ENCODE measurements at places on chromosomes 2 and 18.

DNA sequence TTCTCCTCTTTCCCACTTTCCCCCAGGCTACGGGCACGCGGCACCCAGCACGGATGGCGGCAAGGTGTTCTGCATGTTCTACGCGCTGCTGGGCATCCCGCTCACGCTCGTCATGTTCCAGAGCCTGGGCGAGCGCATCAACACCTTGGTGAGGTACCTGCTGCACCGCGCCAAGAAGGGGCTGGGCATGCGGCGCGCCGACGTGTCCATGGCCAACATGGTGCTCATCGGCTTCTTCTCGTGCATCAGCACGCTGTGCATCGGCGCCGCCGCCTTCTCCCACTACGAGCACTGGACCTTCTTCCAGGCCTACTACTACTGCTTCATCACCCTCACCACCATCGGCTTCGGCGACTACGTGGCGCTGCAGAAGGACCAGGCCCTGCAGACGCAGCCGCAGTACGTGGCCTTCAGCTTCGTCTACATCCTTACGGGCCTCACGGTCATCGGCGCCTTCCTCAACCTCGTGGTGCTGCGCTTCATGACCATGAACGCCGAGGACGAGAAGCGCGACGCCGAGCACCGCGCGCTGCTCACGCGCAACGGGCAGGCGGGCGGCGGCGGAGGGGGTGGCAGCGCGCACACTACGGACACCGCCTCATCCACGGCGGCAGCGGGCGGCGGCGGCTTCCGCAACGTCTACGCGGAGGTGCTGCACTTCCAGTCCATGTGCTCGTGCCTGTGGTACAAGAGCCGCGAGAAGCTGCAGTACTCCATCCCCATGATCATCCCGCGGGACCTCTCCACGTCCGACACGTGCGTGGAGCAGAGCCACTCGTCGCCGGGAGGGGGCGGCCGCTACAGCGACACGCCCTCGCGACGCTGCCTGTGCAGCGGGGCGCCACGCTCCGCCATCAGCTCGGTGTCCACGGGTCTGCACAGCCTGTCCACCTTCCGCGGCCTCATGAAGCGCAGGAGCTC lies 35.4 kb downstream of the KCNK3 start:
- H3K27me3 ChIP-seq: no peaks in the 10 kb centered on the region
- H3K27ac ChIP-seq: no peak overlapping the region
- H3K4me3 ChIP-seq: no peak overlapping the region

DNA sequence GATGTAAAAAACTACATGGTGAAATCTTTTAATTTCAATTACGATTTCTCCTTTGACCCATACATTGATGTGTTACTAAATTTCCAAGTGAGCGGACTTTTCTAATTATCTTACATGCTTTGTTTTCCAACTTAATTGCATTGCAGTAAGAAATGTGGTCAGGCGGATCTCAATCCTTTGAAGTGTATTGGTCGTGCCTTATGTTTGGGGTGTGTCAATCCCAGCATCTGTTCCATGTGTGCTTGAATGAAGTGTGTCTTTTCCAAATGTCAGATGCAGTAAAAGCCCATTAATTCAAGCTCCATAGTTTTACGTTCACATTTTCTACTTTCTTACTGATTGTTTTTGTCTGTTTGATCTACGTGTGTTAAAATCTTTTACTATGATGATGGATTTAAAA lies 113.1 kb downstream of the UXS1 start:
- H3K27ac ChIP-seq: no peak overlapping the region
- DNase-seq: no peak
- no peak overlapping the region for H3K4me3 ChIP-seq
- no peaks in the 10 kb centered on the region for H3K27me3 ChIP-seq

GRCh38 chr2:231348704-231349373 lies 46.7 kb upstream of the B3GNT7 start:
- no peaks in the 10 kb centered on the region for H3K4me1 ChIP-seq
- no peak overlapping the region for H3K27ac ChIP-seq
- no peaks in the 10 kb centered on the region for H3K36me3 ChIP-seq

- no peaks in the 10 kb centered on the region for H3K4me1 ChIP-seq
- H3K27ac ChIP-seq: no peak overlapping the region
- no peaks in the 10 kb centered on the region for H3K27me3 ChIP-seq
- no peaks in the 10 kb centered on the region for H3K36me3 ChIP-seq
- DNase-seq: no peak
- H3K4me3 ChIP-seq: no peak overlapping the region
These were observed 193.0 kb upstream of the THSD7B start for GRCh38 chr2:136572335-136572734.

DNA sequence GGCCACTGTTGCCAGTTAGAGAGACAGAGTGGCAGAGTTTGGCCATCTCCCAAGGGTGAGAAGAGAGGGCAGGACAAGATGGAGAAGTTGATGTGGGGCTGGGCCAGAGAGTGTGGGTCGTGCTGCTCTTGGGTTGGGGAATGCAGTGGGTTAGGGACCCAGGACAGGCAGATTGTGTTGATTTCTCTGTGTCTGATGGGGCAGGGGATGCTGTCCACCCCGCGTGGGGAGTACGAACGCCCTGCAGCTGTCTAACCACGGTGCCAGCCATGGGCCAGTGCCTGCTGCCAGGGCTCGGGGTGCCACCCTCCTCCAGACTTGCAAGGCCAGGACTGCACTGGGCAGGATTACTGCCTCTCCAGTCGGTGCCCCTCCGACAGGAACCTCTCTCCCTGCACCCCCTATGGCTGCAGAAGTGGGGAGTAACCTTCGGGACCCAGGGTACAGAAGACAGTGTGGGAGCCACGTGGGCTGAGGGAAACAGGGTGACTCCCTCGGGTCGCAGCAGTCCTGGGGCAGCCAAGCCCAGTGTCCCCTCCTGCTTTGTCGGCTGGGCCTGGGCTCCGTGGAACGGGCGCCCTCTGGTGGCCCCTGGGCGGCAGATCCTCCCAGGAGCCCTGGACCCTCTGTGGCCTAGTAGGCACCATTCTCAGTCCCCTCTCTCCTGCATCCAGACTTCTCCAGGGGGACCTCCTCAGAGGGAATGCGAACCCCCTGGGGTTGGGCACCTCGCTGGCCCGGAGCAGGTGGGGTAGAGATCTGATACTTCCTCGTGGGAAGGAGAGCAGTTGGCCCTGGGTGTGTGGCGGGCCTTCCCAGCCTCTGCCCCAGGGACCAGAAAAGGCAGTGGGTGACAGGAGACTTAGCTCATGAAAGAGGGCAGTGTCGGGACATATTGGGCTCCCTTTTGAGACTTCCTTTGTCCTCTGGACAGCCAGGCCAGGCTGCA lies 2.7 kb downstream of the GPC1 start:
- H3K4me3 ChIP-seq: no peak overlapping the region
- H3K36me3 ChIP-seq: no peaks in the 10 kb centered on the region
- H3K27me3 ChIP-seq: peaks cover 15% of the 10 kb centered on the region
- peak; percentile 80 for DNase-seq

DNA sequence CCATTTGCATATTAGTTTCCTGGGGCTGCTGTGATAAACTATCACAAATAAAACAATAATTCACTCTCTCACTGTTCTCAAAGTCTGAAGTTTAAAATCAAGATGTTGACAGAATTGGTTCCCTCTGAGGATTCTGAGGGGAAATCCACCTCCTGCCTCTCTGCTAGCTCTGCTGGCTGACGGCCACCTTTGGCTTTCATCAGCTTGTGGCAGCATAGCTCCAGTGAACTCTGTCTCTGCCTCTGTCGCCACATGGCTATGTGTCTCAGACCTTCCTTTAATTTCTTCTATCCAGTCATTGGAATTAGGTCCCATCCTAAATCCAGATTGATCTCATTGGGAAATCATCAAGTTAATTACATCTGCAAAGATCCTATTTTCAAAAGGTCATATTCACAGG lies 38.9 kb upstream of the TRIM43 start:
- H3K4me1 ChIP-seq: no peaks in the 10 kb centered on the region
- peak; percentile 23 for DNase-seq
- no peak overlapping the region for H3K4me3 ChIP-seq
- H3K36me3 ChIP-seq: no peaks in the 10 kb centered on the region

- no peaks in the 10 kb centered on the region for H3K27me3 ChIP-seq
- peaks cover 7% of the 10 kb centered on the region for H3K36me3 ChIP-seq
These were observed 19.1 kb downstream of the EIF2AK3 start for GRCh38 chr2:88608184-88608583.

- no peaks in the 10 kb centered on the region for H3K27me3 ChIP-seq
- no peak overlapping the region for H3K27ac ChIP-seq
- H3K4me1 ChIP-seq: no peaks in the 10 kb centered on the region
- no peak overlapping the region for H3K4me3 ChIP-seq
- DNase-seq: peak; percentile 5
These were observed 58.0 kb upstream of the DOCK10 start for GRCh38 chr2:225100269-225100668.

DNA sequence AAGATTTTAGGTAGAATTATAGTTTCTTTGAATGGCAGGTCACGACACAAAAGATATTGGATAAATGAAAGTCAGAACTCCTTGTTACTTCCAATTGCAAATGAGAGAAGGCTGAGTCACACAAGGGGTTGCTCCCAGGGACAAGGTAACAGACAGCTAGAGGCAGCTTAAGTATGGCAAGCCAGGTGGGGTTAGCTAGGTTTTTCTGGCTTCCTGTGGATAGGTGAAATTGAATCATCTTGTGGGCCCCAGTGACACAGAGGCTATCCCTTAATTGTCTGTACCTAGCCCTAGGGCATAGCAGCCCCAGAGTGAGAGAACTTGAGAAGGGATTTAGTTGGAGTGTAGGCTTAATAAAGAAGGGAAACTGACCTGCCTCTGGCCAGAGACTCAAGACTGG lies 407.7 kb upstream of the SLC8A1 start:
- no peaks in the 10 kb centered on the region for H3K4me1 ChIP-seq
- H3K36me3 ChIP-seq: no peaks in the 10 kb centered on the region
- DNase-seq: no peak
- no peaks in the 10 kb centered on the region for H3K27me3 ChIP-seq
- no peak overlapping the region for H3K4me3 ChIP-seq
- no peak overlapping the region for H3K27ac ChIP-seq

DNA sequence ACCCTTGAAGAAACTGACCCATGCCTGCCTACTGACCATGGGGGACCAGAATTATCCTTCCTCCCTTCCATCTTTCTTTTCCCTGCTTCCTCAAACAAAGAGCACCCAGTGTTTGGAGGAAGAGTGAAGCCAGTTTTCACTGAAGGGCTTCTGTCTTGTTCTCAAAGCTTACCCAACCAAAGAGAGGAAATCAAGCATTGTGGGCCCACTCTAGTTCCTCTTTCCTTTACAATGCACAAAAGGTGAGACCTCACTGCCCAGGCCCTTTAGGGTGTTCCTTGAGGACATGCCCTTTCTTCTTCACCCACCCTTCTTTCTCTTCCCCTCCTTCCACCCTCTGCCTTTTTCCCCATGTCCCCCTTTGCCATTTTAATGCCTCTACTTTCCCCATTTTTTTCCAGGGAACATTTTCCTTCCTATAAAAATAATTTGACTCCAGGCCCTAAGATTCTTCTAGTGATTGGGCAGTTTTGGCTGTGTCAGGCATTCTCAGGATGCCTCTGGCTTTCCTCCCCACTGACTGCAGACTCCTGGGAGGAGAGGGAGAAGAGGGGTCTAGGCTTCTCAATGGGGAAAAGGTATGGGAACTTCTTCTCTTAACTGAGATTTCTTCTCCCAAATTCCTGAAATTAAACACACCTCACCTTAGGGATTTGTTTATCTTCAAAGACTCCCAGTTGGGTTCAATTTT lies 126.6 kb upstream of the RMDN2 start:
- no peak overlapping the region for H3K27ac ChIP-seq
- H3K36me3 ChIP-seq: no peaks in the 10 kb centered on the region
- no peak overlapping the region for H3K4me3 ChIP-seq

- H3K27me3 ChIP-seq: no peaks in the 10 kb centered on the region
- H3K27ac ChIP-seq: peak overlapping the region; percentile 82
- H3K36me3 ChIP-seq: peaks cover 54% of the 10 kb centered on the region
- H3K4me1 ChIP-seq: peaks cover 36% of the 10 kb centered on the region
- no peak for DNase-seq
These were observed 23.1 kb downstream of the PDK1 start for GRCh38 chr2:172578860-172579512.

DNA sequence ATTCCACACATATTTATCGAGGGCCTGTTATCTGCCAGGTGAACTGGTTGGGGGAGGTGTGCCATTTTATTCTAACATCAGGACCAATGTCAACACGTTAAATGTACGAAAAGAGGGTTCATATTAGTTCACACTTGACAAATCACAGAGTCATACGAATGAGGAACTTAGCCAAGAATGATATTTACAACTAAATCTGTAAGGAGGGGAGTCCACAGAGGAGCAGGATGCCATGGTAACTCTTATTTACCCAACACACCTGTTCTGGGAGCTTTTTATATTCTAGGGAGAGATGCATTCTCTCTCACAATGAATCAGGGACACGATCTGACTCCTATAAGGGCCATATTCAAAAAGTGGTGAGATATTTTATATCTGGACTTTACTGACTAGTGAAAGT lies 144.1 kb downstream of the CDC42EP3 start:
- H3K27ac ChIP-seq: no peak overlapping the region
- no peak overlapping the region for H3K4me3 ChIP-seq
- no peaks in the 10 kb centered on the region for H3K27me3 ChIP-seq
- no peak for DNase-seq

DNA sequence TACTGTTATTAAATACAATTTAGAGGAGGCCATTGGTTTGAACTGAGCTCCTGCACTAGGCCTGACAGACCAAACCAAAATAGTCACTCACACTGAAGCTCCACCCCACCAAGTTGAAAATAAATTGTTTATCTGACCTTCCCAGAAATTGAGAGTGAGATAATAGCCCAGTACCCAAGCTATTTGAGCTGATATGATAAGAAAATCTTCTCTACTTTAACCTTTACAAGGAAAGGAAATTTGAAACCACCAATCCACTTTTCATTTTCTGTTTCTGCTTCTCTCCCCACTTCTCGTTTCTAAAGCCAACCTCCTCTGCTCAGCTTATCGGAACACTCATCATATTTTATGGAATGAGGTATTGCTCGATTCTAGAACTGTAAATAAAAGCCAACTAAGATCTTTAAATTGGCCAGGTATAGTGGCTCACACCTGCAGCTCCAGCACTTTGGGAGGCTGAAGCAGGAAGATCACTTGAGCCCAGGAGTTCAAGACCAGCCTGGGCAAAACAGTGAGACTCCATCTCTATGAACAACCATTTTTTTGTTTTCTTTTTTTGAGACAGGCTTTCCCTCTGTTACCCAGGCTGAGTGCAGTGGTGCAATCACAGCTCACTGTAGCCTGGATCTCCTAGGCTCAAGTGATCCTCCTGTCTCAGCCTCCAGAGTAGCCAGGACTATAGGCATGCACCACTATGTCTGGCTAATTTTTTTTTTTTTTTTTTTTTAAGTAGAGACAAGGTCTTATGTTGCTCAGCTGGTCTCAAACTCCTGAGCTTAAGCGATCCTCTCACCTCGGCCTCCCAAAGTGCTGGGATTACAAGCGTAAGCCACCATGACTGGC lies 13.3 kb upstream of the GALM start:
- no peaks in the 10 kb centered on the region for H3K36me3 ChIP-seq
- peak overlapping the region; percentile 70 for H3K27ac ChIP-seq
- no peaks in the 10 kb centered on the region for H3K27me3 ChIP-seq
- H3K4me1 ChIP-seq: peaks cover 17% of the 10 kb centered on the region
- no peak for DNase-seq

GRCh38 chr18:58337686-58338085 lies 291.2 kb downstream of the ALPK2 start:
- H3K4me1 ChIP-seq: peaks cover 15% of the 10 kb centered on the region
- H3K4me3 ChIP-seq: no peak overlapping the region
- no peak overlapping the region for H3K27ac ChIP-seq
